Stimulated activated CD8-positive, alpha-beta memory T cell treated with anti-CD3 and anti-CD28 coated beads, Interleukin-7, amount 100 ng/mL, for 48 hours (primary cell): ENCODE measurements at places on chromosomes 1 and 21.

- DNase-seq: no peak
Observed at GRCh38 chr1:42170779-42171621, 6.5 kb upstream of the GUCA2A start.

DNA sequence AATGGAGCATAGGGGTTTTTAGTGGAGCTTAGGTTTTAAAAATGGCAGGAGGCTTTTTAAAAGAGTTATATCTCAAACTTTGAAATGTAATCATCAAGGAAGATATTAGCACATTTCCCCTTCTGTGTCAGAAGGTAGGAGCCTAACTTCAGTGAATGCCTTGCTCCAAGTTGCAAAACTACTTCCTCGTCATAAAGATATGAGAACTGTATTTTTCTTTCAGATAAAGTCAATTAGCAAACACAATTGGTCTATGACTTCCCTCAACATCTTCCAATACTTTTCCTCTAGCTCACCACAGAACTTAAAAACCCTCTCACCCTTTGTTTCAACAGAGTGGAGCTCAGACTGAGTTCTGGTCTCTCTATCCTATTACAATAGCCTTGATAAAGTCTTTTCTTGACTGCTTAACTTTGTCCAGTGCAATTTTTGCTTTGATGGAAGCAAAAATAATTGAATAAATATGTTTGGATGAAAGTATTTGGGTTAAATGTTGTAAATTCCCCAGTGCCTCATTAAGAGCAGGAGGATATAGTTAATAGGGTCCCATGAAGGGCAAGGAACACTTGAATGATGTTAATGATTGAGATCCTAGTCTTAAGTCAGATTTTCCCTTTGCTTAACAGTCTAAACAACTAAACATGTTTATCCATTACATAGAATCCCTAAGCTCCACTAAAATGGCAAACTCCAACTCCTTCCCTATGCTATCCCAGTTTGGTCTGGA lies 58.9 kb downstream of the TNFSF18 start:
- no peak for DNase-seq

DNA sequence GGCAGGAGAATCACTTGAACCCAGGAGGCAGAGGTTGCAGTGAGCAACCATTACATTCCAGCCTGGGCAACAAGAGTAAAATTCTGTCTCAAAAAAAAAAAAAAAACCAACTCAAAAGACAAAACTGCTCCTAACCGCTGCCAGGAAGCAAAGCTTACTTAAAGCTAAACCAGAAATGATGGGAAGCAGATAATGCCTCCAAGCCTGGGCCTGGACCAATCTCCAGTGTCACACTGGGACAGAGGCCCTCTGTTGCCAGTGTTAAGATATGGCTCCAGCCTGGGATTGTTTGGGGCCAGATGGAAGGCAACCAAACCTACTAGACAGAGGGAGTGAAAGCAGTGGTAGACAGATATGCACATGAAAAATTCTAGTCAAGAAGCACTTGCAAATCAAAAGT lies 36.9 kb downstream of the NSL1 start:
- DNase-seq: no peak

DNA sequence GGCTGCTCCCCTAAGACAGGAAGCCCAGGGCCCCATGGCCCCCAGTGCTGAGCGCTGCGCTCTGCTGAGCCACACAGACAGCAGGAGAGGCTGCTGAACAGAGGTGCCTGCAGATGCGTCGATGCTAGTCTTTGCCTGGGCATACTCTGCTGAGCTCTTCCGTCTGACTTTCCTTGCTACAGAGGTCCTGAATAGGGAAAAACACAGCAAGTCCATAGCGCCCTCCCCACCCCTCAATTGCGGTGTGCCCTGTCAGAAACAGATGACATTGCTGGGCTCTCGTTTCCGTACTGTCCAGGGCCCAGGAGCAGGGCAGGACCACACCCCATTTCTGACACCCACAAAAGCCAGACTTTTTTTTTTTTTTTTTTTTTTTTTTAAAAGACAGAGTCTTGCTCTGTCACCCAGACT lies 252.5 kb downstream of the SDCCAG8 start:
- no peak for DNase-seq

DNA sequence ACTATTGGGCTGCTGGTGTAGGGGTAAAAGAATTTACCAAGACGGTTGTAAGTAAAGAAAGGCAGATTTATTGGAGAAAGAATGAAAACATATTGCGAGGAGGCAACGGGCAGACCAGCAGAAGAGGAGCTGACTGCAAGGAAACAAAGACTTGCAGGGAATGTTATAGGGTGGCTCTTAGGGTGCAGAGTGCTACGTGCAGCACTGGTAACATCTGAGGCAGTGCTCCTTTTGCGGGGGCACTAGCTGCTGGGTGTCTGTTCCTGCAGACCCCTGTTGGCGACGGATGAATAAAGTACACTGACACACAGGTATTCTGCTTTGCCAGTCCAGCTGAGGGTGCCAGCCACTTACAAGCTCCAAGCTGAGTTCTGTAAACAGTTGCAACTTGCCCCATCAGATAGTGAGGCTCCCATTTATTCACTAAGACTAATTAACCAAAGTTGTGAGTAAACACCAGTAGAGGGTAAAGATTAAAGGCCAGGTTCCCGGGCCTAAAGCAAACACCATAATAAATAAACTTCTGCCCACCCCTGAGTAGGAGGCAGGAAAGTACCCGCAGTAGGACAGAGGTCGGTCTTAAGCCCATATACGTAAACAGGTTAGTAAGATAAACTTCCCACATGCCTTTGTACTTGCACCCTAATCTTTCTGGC lies 140.2 kb upstream of the KCNK1 start:
- DNase-seq: no peak

DNA sequence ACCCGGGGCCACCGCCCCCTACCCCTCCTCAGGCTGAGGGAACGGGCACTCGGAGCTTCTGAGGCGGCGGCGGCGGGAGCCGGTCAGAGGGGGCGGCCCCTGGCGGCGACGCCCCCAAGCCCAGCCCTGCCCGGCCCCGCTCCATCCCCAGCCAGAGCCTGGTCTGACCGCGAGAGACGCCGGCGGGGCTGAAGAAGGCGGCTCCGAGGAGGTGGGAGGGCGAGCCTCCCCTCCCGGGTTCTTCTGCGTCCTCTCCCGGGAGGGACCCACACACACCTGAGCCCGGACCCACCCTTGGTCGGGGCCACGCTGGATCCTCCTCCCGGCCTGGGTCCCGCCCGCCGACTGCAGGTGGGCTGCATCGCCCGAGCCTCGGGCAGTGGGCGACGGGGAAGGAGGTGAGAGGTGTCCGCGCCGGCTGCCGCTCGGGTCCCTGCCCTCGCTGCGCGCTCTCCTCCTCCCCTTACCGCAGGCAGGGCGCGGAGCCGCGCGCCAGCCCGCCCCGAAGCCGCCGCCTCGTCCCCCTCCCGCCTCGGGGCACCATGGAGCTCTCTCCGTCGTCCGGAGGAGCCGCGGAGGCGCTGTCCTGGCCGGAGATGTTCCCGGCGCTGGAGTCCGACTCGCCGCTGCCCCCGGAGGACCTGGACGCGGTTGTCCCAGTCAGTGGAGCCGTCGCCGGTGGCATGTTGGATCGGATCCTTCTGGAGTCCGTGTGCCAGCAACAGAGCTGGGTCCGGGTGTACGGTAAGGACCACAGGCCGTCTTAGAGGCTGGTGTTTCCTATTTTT lies at the start of gene RASAL2:
Gene RASAL2 (plus strand): TSS at position 154 of the 788 bp plus-strand sequence. CDS start 389 bp downstream, at position 543.
- no peak for DNase-seq

- DNase-seq: no peak
Observed at GRCh38 chr1:58762806-58763205, 21.0 kb downstream of the JUN start.

GRCh38 chr21:43782431-43783097 lies 6.5 kb upstream of the CSTB start:
- no peak for DNase-seq

DNA sequence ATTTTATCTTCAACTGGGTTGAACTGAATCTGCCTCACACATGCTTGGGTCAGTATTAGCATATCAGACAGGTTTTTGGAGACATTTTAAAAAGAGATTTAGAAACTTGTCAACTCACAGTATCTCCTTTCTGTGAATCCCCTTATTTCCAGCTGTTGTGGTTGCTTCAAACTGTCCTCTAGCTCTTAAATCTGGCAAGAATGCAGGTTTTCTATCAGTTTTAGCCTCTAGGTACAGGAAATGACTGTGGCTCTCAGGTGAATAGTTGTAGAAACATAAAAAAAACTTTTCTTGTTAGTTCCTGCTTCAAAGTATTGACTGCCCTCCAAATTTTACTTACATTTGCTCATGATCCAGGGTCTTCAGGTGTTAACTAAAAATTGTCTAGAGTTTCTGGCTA lies 495.7 kb upstream of the TMPRSS15 start:
- no peak for DNase-seq

DNA sequence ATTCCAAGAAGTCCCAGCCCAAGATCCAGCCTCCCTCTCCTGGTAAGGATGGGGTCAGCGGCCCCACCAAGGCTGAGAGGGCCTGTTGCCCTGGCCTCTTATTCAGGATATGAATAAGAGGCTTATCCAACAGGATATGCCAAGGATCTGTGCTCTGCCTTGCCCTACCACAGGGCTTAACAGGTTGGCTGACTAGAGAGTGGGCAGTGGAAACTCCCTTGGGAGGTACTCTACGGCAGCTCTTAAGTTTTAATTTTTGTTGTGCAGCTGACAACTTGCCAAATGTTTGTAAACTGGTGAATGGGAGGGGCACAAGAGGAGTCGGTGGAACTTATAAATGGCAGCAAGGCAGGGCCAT lies 16.5 kb upstream of the PIGV start:
- no peak for DNase-seq

GRCh38 chr1:219417610-219418009 lies 195.3 kb downstream of the ZC3H11B start:
- no peak for DNase-seq

- DNase-seq: no peak
Observed at GRCh38 chr1:15650433-15650832, 33.2 kb downstream of the DDI2 start.

GRCh38 chr1:37259019-37259418 lies 215.4 kb upstream of the ZC3H12A start:
- DNase-seq: no peak

DNA sequence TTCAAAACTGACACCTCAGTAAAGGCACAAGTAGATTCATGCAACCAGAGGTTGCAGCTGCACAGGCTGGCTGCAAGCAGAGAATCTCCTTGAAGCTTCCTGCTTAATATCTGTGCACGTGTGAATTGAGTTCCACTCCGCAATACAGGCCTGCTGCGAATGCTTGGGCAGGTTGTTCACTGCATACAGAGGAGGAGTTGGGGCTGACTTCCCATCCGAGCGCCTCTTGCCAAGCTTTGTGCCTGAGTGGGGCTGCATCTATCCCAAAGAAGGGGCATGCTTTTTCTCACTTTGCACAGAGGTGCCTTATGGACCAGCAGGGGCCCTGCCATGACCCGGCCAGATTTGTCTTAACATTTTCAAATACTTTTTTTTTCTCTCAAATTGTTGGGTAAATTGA lies 17.9 kb upstream of the PADI1 start:
- no peak for DNase-seq

- no peak for DNase-seq
Observed at GRCh38 chr1:165873481-165873880, 46.1 kb downstream of the UCK2 start.

- DNase-seq: no peak
Observed at GRCh38 chr1:209531549-209531948, 52.0 kb upstream of the CAMK1G start.
